Substantia nigra (tissue), 51 donors: ENCODE measurements at places on chromosomes 4 and X.

- DNase-seq = no peak
Measured at GRCh38 chr4:110503270-110504083, 27.5 kb downstream of the ENPEP start.

GRCh38 chr4:113145519-113146291 lies 96.3 kb downstream of the ANK2 start:
- no peak for DNase-seq

- no peak for DNase-seq
Measured at GRCh38 chr4:23932901-23933308, 43.1 kb upstream of the PPARGC1A start.

GRCh38 chrX:101370888-101371504 lies 15.0 kb downstream of the BTK start:
- DNase-seq = no peak

DNA sequence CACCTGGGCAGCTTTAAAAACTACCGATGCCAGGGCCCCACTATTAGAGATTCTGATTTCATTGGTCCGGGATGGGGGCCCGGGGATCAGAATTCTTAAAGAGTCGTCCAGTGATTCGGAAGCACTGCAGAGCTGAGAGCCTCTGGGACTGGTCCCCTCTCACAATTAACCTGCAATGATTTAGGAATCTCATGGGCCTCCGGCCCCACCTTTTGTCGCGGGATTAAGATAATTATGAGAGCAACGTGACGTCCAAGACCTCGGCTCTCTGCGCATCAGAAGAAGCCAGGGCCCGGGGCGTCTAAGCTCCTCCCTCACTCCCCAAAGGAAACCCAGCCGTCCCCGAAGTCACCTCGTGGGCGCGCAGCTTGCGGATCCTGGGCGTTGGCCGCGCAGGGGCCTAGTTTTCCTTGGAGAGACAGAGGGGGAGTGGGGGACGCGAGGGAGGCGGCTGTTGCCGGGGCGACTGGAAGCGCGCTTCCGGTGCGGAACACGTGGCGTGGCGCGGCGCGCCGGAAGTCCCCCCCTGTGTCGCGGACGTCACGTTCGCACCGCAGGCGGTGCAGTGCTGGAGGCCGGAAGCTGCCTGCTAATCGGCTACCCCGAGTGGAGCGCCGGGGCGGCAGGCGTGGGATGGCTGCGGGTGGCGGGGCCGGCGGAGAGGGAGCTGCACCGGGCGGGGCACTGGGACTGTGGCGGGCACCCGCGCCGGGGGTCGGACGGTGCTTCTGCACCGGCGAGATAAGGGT lies at the start of gene GEMIN8:
Gene GEMIN8, minus strand, starts transcription at position 468 of the 749 bp plus-strand sequence. CDS start 8,414 bp downstream, outside the sequence.
- peak; percentile 43 for DNase-seq

GRCh38 chr4:185033950-185034349 lies 15.7 kb downstream of the HELT start:
- no peak for DNase-seq

DNA sequence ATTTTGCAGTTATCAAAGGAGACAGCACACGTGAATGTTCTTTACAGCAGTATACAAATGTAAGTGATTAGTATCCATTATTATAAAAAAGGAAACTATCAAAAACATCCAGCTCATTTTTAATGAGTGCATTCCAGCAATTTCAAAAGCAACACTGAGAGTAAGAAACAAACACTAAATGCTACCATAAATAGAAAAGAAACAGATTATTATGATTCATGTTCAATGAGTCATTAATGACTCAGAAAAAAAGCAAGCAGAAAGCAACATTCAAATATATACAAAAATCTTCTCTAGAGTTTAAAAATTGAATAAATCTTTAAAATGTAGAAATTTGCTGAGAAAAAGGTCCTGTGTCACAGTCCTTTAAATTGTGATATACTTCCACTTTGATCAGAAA lies 346.5 kb upstream of the FMR1 start:
- DNase-seq = no peak
